ENCODE measurements at places on chromosomes 11 and 22.

DNA sequence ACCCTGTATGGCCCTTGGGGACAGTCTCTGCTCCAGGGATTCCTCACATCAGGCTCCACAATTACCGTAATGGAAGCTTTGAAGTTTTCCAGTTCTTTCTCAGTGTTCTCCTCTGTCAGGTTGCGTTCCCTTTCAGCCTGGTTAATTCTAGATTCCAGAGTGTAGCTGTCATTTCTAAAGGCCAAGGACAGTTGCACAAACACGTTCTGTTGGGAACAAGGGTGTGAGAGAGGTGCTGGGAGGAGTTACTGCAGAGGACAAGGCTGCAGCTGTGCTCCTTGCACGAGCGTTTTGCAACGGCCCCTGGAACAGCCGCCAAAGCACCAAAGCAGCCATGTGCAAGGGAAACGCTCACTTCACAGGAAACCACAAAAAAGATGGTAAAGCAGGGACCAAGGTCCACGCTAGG lies 35.9 kb upstream of the LYVE1 start:
- no peak for DNase-seq

DNA sequence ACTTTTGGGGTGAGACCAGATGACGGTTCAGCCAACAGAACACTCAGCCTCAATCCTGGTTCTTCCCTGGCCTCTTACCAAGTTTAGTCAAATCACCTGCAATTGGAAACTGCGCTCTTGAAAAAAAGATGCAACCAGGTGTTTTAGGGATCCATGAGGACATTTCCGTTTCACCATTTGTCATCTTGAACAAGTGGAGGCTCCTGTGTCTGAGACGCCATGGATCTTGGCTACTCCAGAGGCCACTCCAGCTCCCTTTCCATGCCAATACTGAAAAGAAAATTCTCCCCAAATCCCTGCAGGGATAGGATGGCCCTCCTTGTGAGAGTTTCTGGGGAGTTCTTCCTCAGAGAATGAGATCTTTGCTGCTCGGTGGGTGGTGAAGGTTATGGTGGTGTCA lies 27.7 kb downstream of the LRRC74B start:
- DNase-seq = no peak

- DNase-seq = no peak
Measured at GRCh38 chr11:60857378-60858232, 1.9 kb upstream of the PTGDR2 start.

DNA sequence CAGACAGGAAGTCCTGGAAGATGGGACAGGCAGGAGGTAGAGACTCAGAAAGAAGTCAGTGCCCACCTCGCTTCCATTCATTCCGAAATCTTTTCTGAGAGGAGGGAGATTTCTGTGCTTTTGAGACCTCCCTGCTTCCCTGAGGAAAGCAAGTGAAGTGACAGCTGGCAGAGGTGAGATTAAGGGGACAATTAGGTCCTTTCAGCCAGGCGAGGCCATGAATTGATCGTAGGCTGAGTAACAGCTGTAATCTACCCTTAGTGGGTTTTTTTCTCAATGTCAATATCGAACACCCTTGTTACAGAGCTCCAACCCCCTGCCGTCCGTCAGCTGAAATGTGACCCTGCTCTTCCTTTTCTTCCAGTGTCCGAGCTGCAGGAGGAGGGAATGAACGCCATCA lies 96.0 kb downstream of the PARVA start:
- no peak for DNase-seq

GRCh38 chr22:27060190-27060589 lies 402.8 kb downstream of the MIAT start:
- DNase-seq = no peak

DNA sequence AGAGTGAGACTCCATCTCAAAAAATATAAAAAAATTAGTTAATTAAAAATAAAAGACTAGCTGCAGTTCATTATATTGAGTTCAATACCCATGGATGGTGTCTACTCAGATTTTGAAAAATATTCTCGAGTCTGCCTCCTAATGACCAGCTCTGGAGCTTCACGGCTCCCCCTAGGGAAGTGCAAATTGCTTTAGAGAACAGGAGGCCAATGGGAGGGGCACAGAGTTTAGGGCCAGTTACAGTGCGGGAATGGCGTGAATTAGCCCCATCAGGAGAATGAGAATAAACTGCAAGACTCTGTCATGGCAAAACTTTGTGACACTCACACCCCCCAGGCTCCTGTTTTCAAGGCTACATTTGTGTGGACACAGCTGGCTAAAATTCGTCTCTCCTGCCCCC lies 4.6 kb downstream of the FGF4 start:
- DNase-seq = no peak

GRCh38 chr11:75373201-75373600 lies 21.7 kb upstream of the ARRB1 start:
- no peak for DNase-seq

All from kidney epithelial cell (primary cell).